ENCODE measurements at places on chromosomes 7 and 10.

DNA sequence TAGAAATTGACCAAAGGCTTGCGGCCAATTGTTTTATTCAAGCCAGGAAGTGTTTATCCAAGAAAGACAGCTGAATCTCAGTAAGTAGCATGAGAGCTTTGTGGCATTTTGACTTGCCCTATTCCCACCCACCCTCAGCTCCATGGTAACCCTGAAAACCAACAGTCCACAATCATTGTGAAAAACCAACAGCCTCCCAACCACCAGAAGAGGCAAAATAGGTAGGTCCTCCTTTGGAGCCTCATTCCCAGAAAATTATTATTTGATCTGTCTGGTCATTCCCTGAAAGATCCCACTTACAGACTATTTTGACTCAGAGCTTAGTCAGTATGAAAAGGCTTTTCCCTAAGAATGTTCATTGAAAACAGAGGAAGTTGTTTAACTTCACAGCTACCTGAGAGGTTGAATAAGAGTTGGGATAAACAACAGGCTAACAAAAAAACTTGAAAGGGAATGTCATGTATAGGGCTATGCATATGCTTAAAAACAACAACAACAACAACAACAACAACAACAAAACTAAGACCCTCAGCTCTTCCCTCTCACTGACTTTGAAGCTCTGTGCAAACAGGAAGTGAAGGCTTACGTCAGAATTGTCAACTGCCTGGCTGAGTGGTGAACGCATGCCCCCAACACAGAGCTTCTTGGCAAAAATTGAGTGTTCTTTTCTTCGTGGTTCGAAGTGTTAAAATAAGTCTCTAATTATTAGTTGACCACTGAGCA lies 11.2 kb downstream of the KPNA7 start:
- ATAC-seq, result no peak

GRCh38 chr10:44193567-44194220 lies 191.2 kb downstream of the CXCL12 start:
- no peak for ATAC-seq

- no peak for ATAC-seq
Measured at GRCh38 chr10:519055-519715, 170.3 kb downstream of the DIP2C start.

DNA sequence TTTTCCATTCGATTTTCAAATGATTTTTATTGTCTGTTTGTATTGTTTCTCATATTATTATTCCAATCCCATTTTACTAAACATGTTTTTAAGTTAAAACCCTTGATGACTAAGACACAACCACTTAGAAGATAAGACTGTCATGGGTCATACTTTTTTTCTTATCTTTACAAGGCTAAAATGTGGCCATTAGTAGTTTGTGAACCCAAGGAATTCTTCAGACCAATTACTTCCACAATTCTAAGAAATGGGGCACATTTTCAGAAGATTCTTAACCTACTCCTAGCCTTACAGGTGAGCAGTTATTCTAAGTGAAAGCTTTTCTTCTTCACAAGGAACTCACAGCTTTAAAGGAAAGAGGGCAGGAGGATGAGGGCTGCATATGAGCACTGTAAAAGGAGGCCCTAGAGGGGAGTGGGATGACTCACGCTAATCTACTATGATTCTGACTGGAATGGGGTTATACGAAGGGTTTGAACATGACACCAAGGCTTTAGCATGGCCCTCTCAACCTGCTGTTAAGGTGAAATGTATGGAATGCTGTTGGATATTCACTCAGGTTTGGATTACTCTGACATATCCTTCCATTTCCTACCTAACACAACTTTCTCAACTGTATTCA lies 81.0 kb downstream of the SORCS1 start:
- ATAC-seq, result no peak

- ATAC-seq, result no peak
Measured at GRCh38 chr7:22856416-22856815, 33.8 kb upstream of the TOMM7 start.

DNA sequence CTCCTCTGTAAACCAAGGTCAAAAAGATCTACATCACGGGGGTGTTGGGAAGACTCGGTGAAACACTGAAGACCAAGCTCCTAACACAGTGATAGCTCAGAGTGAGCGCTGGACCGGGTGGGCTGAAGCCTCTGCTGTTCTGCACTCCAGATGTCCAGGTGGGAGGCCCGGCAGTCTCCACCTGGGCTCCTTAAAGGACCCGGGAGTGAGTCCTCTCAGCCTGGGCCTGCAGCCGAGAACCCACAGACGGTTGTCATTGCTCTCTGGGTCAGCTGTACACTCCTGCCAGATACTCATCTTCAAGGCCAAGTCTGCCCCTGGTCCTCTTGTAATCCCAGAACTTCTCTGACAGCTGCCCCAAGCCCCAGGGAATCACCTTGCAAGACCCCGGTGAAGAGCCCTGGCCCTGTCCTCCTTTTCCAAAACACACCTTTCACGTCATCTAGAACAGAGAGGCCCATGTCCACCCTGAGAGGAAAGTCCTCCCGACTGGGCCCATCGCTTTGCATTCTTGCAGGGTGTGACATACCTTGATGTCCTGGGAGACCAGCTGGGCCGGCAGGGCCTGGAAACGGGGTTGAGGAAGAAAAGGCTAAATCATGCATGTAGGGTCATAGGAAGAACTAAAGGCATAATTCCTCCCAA lies 43.7 kb downstream of the COL17A1 start:
- ATAC-seq, result no peak

DNA sequence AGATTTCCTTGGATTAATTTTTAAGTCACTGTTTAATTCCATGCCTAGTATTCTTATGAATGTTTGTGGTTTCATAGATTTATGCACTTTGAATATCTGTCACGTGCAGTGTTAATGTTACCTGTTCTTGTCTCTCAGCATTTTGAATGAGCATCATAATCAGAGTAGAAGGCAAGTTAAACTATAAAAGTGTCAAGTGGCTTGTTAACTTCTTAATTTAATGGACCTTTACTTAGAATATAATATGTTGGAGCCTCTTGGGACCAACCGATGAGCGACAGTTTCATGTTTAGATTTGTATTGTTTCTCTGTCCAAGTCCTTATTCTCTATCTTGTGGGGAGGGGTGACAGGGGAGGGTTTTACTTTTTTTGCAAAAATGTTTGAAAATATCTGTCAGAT lies 50.6 kb upstream of the MTURN start:
- ATAC-seq, result no peak

GRCh38 chr7:106552645-106553445 lies 108.1 kb downstream of the CCDC71L start:
- ATAC-seq, result no peak

DNA sequence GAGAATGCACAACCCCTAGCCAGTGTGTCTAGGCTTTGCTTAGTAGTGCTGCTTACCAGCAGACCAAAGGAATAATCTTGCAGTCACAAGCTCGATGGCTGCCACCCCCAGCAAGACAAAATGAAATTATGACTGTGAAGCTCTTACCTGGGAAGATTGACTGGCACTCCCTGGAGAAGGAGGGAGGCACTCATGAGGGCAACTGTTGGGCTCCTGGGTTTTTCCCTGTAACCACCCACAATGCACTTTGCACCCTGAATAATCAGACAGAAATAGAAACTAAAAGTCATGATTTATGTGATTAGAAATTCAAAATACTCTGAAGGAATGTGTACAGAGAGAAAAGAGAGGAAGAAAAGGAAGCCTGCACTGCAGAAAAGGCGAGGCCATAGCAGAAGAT lies 144.3 kb upstream of the DGKB start:
- ATAC-seq, result no peak

Data from gastroesophageal sphincter (tissue), 4 donors.